Neural crest cell (in vitro differentiated cells): ENCODE measurements at places on chromosomes 6 and 20. TPM values are rescaled to one million over a fixed set of nuclear protein-coding genes. Genes with fewer than 3 reads are reported as not detected.

KHDC1L gene
- total RNA-seq: 1.0 TPM in 1 of 2 replicates, not detected in the other

SLC35D3 gene
- not detected in 2 replicates for total RNA-seq

ABHD16B gene
- not detected in 2 replicates for total RNA-seq

CEP162 gene
- 19.4 and 20.6 TPM in 2 replicates for total RNA-seq

DNA sequence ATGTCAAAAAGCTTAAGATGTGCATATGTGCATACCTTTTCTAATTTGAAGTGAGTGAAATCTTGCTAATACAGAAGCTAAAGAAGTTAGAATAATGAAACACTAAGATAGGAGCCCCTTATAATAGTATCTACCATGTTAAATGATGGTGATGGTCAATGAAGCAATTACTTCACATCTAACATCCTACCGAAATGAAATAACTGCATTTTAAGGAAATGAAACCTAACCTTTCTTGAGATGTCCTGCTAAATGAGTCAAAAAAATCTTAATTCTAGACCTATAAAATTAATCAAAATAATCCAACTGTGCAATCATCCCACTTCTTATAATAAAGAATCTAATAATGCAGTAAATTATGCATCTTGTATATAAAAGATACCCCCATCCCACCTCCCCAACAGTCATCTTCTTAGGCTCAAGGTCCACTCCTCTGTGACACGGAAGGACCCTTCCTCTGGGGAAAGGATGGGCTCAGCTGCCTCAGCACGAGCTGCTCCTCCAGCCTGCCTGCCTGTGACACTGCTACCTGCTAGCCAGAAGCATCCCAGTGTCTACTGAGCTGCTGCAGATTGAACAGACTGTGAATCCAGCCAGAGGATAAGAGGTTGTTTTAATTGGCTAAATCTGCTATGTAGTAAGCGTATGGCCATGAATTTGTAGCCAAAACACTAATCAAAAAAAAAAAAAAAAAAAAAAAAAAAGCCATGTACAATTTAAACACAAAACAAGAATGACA is 129.6 kb upstream of the BEND3 start:
- no peak for DNase-seq

DNA sequence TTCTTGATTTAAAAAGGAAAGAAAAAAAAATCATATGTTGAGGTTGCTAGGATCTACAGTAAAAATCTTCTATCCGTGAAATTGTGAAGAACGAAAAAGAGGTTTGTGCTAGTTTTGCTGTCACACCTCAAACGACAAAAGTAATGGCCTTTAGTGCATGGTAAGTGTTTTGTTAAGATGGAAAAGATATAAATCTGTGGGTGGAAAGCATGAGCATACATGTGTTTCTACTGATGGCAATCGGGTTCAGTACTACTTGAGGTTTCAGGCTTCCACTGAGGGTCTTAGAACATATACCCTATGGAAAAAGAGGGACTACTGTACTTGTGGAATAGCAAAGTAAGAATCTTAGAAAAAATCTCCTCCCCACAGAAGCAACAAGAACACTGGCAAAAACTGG is 58.0 kb downstream of the AHI1 start:
- DNase-seq: no peak

DNA sequence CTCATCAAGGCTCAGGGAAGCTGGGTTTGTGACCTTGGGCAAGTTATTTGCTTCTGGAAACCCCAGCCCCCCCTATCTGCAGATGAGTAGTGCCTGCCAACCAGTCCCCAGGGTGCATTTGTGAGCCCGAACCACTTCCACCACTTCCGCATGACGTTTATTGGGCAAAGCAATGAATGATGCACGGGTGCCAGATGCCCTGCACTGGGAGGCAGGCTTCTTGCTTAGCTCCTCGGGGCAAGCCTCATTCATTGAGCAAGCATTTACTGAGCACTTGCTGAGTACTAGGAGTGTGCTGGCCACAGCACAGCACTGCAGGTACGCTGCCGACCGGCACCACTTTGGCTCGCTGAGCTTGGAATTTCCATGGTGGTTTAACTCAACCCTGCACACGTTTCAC is 60.2 kb downstream of the GNAS-AS1 start:
- DNase-seq: no peak

DNA sequence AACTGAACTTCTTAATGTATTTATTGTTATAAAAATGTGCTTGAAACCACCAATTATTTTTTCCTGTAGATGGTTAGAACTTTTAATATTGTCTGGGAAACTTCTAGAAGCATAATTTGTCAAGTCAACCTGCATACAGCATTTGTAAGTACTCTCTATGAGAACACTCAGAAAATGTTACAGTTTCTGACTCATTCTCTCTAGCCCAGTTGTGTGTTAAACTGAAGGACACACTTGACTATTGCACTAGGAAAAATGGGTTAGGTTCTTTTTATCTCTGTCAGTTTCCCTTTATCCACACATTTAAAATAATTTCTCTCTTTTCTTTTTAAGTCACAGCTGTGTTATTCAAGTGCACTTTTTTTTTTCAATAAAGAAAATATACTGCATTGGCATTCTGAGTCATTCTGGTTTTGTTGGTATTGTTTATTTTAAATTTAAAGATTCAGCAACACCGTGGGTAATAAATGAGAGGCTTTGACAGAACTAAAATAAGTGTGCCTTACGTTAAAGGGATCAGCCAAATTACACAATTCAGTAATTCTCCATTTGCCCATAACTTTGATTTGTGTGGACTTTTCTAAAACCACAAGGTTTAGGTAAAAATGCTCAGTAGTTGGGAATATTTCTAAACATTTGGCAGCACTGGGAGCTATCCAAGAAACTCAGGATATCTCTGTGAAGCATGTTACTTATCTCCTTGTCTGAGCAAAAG is 50.7 kb downstream of the OPN5 start:
- DNase-seq: no peak

DNA sequence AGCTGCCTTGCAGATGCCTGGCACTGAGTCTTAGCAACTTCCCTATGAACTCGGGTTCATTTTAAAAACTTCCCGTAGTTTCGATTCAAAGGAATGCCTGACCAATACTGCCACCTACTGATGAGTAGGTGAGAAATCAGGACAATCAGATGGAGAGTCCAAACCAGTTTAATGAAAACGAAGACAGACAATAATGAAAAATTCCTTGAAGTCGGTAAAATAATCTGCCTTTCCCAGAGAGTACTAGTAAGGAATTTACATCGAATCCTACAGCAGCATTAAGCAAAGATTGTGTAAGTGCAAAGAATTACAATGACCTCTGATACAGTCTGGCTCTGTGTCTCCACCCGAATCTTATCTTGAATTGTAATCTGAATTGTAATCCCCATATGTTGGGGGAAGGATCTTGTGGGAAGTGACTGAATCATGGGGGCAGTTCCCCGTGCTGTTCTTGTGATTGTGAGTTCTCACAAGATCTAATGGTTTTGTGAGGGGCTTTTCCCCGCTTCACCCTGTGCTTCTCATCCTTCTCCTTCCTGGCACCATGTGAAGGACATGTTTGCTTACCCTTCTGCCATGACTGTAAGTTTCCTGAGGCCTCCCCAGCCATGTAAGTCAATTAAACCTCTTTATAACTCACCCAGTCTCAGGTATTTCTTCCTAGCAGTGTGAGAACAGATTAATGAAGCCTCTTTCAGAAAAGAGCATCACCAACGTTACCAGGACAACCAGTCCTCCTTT is 134.4 kb downstream of the ARHGAP18 start:
- no peak for DNase-seq

DNA sequence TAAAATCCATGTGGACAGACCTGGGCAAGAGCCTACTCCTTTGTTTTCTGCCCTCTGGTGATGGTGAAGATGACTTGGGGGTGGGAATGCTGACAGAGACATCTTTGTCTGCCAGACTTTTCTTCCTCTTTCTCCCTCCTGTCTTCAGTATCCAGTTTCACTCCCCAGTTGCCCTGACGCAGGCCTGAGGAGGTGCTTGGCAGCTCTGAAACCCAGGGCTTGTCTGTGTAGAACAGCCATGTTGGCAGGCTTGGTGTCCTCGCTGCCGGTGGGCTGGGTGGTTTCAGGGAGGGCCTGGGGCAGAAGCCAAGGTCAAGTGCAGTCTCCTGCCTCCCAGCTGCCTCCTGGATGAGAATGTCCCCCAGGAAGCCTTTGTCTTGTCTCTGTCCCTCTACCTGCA is 22.5 kb downstream of the CCDC167 start:
- no peak for DNase-seq
